ENCODE measurements at places on chromosomes 3 and 15.

GRCh38 chr3:18445401-18446148, 20.4 kb upstream of the SATB1 start:
- DNase-seq: peak; percentile 54

- peak; percentile 74 for DNase-seq
These were observed 5.6 kb downstream of the CSK start for GRCh38 chr15:74787251-74788041.

DNA sequence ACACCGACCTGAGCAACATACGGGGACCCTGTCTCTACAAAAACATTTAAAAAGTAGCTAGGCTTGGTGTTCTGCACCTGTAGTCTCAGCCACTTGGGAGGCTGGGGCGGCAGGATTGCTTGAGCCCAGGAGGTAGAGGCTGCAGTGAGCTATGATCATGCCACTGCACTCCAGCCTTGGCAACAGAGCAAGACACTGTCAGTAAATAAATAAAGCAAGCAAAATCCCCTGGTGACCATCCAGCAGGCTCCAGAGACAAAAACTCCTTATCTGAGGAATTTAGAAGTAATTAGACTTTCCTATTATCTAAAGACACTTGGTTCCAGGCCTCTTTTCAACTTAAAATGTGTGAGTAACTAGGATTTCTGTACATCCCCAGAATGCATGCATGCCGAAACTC, 29.5 kb upstream of the ZNF774 start:
- DNase-seq: no peak

GRCh38 chr3:142282503-142282902, 57.1 kb upstream of the GK5 start:
- no peak for DNase-seq

- no peak for DNase-seq
These were observed 29.6 kb upstream of the SELENOK start for GRCh38 chr3:53921296-53921695.

DNA sequence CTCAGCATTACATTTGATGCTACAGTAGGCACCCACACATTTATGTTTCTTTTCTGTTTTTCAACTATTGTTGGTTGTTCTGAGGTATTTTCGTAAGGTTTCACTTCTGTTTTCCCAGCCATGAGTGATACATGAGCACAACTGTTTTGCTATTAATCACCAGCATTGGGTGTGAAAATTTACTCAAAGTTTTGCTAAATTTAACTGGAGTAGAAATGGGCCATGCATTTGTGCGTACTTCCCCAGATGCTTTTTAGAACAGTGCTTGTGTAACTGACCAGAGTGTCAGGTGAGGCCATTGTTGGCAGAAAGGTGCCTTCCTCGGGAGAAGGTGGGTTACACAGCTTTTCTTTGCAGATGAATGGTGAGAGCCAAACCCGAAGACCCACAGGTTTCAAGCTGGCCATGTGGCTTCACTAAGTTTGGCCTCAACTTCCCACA, 70.4 kb downstream of the ST6GAL1 start:
- no peak for DNase-seq

DNA sequence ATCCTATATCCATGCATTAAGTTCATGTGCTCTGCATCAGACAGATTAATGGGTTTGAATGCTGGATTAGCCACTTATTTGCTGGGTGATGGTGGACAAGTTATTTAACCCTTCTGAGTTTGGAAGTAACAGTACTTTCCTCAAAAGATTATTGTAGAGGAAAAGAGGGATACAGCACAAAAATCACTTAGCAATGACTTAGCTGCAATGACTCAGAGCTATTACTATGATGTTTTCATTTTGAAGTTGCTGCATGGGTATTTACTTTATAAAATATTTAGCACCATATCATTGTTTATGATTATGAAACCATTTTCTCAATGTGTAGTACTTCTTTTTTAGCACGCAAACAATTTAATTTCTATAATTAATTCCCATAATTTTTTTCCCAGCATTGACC, 248.4 kb downstream of the MYRIP start:
- no peak for DNase-seq

- no peak for DNase-seq
These were observed 59.8 kb upstream of the MEX3B start for GRCh38 chr15:82105451-82106215.

GRCh38 chr3:177641206-177641605, 443.9 kb upstream of the TBL1XR1 start:
- DNase-seq: no peak

DNA sequence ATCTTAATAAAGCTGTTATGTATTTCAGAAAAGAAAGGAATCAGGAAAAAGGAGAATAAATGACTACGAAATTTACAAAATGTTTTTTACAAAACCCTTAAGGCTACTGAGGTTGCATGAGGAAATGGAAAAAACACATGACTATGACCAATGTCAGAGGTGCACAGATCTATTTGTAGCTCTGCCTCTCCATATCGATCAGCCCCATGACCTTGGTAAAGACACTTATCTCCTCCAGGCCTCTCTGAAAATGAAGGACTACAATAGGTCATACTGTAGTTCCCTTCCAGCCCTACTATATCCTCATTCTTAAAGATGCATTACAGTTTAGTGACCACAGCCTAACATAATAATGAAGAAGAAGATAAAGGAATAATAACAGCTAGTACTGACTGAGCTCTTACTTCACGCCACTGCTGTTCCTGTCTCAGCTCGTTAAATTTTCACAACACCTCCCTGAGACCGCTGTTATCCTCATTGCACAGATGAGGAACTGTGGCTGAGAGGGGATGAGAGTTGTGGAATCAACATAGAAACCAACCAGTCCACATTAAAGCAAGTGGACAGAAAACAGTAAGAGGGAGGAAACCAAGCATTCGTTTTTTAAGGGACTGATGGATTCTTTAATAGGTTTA, 163.2 kb downstream of the MAGI1 start:
- DNase-seq: no peak
